ENCODE measurements at places on chromosomes 3 and 15.

DNA sequence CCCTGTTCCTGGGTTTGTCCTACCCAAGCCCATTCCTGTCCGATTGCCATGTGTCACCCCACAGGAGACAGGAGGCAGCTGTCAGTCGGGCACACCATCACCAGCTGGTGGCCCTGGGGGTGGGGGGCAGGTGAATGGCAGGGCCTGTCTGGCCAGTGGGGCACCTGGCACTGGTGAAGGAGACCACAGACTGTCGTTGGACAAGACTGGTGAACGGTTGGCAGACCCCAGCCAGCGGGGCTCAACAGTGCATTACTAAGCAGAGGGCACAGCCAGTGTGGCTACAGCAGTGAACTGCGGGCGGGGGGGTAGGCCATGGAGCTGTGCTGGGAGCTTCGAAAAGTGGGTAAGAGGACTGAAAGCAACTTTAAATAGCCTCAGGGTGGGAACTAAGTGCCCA lies 2.1 kb downstream of the SEMA7A start:
- DNase-seq, result no peak

- DNase-seq, result no peak
Measured at GRCh38 chr3:195758721-195759353, 38.1 kb downstream of the MUC20 start.

GRCh38 chr3:118244761-118245160 lies 789.9 kb downstream of the IGSF11 start:
- no peak for DNase-seq

GRCh38 chr3:154242766-154243165 lies 81.5 kb downstream of the DHX36 start:
- DNase-seq, result no peak

DNA sequence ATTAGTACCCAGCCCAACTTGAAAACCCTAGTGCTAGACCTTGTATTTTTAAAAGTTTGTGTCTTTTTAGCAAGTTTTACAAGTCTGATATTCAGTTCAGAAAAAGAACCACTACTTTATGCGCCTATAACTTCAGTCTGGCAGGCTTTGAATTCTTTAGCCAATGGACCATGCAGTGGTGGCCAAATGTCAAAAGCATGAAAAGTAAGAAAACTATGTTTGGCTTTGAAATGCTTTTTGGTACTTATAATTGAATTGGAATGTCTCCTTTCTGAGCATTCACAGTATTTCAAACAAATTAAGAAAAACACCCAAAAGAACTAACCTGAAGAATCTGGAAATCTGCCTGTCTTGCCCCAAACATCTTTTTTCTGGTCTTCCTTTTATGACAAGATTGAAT lies 12.8 kb downstream of the WDR48 start:
- DNase-seq, result no peak

- DNase-seq, result no peak
Measured at GRCh38 chr15:64739577-64740143, 35.7 kb downstream of the RBPMS2 start.

DNA sequence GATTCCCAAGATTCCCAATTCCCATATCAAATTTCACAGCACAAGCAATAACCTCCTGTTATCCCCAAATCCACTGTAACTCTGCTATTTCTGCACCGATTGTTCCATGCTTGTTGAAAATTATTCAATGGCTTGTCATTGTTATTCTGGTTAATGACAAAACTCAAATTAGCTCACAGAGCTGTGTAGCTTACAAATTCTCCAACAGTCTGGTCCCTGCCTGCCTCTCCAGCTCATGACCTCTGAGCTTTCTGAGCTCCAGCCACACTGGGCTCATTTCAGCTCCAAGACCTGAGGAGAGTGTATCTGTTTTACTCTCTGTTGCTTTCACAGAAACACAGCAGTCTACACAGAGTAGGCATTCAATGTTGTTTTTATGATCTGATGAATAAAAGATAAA lies 3.3 kb downstream of the DPPA2 start:
- no peak for DNase-seq

- no peak for DNase-seq
Measured at GRCh38 chr3:72630327-72630968, 217.8 kb downstream of the SHQ1 start.

- peak; percentile 50 for DNase-seq
Measured at GRCh38 chr3:182041668-182042291, 330.1 kb downstream of the SOX2 start.

- no peak for DNase-seq
Measured at GRCh38 chr3:54069961-54070360, 52.4 kb upstream of the CACNA2D3 start.

- DNase-seq, result no peak
Measured at GRCh38 chr15:88231909-88232644, 24.5 kb downstream of the NTRK3 start.

DNA sequence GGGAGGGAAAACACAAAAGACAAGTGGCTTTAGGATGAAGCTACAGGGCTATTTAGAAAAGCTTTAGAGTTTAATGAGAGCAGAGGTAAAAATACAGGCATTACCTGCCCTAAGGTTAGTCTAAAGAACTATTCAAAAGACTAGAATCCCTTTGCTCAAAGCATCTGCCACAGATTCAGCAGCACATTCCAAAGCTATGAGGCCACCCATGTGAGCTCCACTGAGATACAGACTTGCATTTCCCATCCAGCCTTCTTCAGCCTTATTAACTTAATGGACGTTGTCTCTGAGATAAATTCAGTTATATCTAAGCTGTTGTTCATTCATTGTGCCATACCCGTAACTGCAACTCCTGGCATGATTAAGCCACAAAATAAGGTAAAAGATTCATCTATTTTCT lies 25.4 kb downstream of the CXCR6 start:
- DNase-seq, result no peak

- no peak for DNase-seq
Measured at GRCh38 chr3:3579658-3580057, 219.6 kb upstream of the LRRN1 start.

DNA sequence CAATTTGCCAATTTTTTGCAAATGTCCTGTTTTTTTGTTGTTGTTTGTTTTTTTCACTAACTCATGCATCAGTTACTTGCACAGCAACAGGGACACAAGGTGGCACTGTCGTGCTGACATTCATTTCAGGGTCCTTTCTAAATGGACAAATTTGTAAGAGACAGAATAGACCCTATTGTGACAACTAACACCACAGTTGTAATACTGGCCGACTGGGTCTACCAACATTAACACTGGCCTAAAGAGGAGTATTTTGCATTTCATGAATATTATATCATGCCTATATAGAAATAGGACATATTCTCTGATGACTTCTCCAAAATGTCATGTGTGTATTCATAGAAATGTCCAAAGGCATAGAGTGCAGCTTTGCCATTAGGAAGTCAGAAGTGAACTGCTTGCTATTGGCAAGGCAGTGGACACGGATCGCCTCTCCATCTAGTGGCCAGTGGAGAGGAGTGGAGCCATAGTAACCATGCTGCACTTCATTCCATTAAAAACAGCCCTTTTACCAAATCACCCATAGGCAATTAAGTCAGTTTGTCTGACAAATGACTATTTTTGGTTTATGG lies 54.8 kb downstream of the ZBTB20 start:
- peak; percentile 42 for DNase-seq

DNA sequence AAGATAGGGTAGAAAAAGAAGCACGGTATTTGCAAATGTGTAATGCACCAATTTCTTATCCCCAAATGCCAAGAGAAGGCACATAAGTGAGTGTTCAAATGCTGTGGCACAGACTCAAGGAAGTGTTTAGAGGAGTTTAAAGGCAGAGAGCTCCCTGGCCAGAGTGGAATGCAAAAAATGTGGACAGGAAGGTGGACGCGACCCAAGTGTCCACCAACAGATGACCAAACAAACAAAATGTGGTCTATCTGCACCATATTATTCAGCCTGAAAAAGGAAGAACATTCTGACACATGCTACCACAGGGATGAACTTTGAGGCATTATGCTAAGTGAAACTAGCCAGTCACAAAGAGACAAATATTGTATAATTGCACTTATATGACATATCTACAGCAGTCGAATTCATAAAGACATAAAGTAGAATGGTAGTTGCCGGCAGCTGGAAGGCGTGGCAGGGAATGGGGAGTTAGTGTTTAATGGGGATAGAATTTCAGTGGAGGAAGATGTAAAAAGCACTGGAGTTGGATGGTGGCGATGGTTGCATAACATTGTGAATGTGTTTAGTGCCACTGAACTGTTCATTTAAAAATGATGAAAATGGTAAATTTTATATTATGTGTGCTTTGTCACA lies 126.6 kb downstream of the SRGAP3 start:
- no peak for DNase-seq

DNA sequence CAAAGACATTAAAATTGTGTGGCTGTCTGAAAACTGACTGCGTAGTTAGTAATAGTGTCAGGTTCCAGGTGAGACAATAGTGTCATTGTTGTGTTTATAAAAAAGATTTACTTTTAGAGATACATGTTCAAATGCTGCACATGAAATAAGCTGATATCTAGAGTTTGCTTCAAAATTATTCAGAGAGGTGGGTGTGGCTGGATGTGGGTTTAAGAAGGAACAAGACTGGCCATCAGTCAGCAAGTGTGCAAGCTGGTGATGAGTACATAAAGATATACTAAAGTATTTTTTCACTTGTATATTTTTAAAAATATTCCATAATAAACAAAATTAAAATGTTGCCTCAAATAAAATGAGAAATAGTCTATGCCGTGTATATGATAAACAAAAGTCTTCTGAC lies 190.6 kb downstream of the ARRDC4 start:
- DNase-seq, result no peak

- no peak for DNase-seq
Measured at GRCh38 chr3:110493438-110494092, 578.1 kb upstream of the NECTIN3 start.

DNA sequence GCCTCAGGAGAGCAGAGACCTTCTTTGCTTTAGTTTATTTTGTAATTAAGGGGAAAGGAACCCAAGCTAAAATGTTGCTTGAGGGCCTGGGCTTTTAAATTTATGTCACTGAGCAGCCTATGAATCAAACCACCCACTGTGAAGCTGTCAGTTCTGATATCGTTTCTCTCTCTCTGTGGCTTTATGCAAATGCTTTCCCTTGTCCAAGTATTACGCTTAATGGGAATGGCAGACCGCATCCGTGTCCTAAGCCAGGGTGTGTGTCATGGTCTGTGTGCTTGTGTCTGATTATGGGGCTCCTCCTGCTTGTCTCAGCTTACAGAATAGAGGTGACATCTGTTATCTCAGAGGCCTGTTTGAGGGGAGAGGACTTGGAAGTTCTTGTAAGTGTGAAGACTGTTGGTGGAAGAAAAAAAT lies 82.4 kb downstream of the EBLN2 start:
- no peak for DNase-seq

- no peak for DNase-seq
Measured at GRCh38 chr3:11289864-11290263, 17.7 kb downstream of the ATG7 start.

DNA sequence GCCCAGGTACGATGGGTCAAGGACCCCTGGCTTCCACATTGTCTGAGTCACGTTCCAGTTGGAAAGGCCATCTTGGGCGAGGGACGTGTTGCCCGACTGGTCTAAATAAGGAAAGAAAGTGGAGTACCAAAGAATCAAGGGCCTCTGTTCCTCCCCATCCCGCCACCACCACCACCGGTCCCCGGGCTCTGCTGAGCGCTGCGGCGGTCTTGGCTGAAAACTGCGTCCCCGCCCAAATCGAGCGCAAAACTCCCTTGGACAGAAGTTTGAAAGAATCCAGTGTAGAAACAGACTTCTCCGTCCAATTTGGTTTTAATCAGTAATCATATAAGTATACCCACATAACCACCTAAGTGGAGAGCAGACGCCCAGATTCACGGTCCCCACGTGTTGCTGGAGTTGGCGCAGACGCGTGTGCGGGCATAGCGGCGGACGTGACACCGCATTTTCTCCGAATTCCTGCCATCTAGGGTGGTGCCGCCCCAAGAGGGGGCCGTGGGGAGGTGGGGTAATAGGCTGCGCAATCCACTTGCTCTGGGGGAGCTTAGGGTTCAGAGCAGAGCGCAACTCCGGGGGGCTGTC lies 243.8 kb upstream of the TOPAZ1 start:
- DNase-seq, result no peak

DNA sequence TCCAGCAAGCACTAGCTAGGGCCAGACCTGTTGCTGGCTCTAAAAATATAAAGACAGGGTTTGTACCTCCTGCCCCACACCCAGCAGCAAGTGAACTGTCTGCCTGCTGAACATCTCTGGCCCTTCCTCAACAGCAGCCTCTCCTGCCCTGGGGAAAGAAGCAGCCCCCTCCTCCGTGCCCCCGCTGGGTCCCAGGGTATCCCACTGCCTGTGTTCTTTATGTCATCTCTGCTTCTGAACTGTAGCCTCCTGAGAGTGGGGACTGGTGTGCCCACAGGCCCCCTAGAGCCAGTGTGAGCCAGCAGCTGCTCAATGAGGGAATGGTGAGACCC lies 54.5 kb downstream of the ACAD9 start:
- DNase-seq, result no peak

GRCh38 chr3:184375747-184376461 lies 2.1 kb downstream of the THPO start:
- DNase-seq, result no peak

DNA sequence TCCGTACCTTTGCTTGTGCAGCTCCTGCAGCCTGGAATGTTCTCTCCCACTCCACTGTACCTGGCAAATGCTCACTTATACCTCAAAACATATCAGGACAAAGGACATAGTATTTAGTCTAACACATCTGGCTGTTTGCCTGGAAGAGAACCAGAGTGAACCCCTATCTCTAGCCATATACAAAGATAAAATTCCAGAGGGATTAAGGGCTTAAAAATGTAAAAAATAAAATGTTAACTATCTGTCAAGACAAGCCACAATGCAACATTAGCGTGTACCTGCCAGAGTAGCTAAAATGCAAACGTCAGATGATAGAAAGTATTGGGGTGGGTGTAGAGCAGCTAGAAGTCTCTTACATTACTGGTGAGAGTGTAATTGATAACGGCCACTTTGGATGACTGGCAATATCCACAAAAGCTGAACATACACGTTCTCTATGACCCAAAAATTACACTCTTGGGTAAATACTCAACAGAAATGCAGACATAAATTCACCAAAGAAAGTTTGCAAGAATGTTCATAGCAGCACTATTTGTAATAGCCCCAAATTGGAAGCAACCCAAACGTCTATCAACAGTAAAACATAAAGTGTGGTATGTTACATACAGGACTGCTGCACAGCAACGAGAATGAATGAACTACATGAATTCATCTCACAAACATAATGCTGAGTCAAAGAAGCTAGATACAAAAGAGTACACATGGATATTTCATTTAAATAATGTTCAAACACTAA lies 18.2 kb upstream of the ADPGK start:
- no peak for DNase-seq

- DNase-seq, result no peak
Measured at GRCh38 chr15:67550522-67550921, 8.0 kb downstream of the MAP2K5 start.

GRCh38 chr3:141291559-141292355 lies 60.1 kb downstream of the PXYLP1 start:
- no peak for DNase-seq

GRCh38 chr3:29627136-29628117 lies 346.6 kb downstream of the RBMS3 start:
- DNase-seq, result no peak

- DNase-seq, result no peak
Measured at GRCh38 chr15:68330901-68331300, 53.4 kb downstream of the FEM1B start.

DNA sequence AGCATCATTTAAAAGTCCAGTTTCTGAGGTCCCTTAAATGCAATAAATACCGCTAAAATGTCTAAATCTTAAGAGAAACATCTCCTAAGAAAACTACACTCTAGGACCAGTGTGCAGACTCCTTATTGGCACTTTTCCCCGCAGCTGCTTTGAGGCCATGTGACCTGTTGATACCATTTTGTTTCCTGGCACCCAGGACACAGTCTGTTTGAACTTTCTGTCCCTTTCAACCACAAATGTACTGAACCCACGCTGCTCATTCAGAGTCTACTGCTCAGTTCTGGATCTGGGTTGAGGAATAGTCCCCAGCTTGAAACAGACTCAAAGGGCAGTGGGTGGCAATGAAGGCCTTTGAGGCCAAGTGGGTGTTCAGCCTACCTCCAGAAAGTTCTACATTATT lies 17.1 kb downstream of the LDHAL6B start:
- DNase-seq, result no peak
